ENCODE measurements at places on chromosomes 11 and 22. TPM values are rescaled to one million over a fixed set of nuclear protein-coding genes. Genes with fewer than 3 reads are reported as not detected.

The SERHL2 gene
- 4.5 TPM for polyA plus RNA-seq

The EHF gene
- not detected for polyA plus RNA-seq

The SELENOO gene
- polyA plus RNA-seq: 2.3 TPM

The MOGAT2 gene
- polyA plus RNA-seq: not detected

The CCDC15 gene
- polyA plus RNA-seq: 0.79 TPM

The ENTHD1 gene
- polyA plus RNA-seq: 0.23 TPM

The DUSP8 gene
- 1.2 TPM for polyA plus RNA-seq

The GPHA2 gene
- polyA plus RNA-seq: not detected

The OR2D2 gene
- not detected for polyA plus RNA-seq

The CST6 gene
- not detected for polyA plus RNA-seq

The MS4A3 gene
- polyA plus RNA-seq: not detected

The ASPHD2 gene
- 5.7 TPM for polyA plus RNA-seq

The RASL10A gene
- polyA plus RNA-seq: not detected

The FOSL1 gene
- 0.79 TPM for polyA plus RNA-seq

The MRGPRX3 gene
- polyA plus RNA-seq: not detected

The KCNJ11 gene
- 0.80 TPM for polyA plus RNA-seq
